NCI-H524 (cell line): ENCODE measurements at places on chromosomes 6 and 20.
A peak's percentile ranks its signal among the peaks of the same experiment; 100 is the strongest.

GRCh38 chr6:119661628-119662027 is 312.1 kb upstream of the MAN1A1 start:
- no peak for DNase-seq

GRCh38 chr20:4415281-4415680 is 306.4 kb upstream of the PRND start:
- DNase-seq = no peak

GRCh38 chr6:126076992-126077664 is 90.8 kb downstream of the TRMT11 start:
- DNase-seq = no peak

DNA sequence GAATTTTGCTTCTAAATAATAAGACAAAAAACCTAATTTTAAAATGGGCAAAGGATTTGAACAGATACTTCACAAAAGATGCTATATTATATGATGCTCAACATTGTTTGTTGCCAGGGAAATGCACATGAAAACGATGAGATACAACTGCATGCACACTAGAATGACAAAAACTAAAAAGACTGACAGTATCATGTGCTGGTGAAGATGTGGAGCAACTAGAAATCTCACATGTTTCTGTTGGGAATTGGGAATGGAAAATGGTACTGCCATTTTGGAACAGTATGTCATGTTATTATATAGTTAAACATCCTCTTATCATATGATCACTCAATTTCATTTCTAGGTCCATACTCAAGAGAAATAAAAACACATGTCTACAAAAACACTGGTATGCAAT is 13.4 kb upstream of the SNX9 start:
- DNase-seq = no peak

DNA sequence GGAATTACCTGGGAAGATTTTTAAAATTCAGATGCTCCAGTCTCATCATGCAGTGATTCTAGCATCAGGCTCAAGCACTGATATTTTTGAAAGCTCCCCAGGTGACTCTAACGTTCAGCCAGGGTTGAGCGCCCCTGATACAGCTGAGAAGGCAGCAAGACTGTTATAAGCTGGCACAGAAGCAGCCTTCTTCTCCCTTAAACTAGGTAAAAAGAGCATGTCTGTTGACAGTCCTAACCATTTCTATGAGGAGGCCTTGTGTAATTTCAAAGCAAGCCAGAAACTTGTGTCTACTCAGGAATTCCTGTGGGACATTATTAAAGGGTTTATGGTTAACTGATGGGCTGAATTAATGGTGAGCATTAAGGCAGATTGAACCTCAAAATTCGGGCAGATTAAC is 141.9 kb downstream of the PDE7B start:
- DNase-seq = no peak

DNA sequence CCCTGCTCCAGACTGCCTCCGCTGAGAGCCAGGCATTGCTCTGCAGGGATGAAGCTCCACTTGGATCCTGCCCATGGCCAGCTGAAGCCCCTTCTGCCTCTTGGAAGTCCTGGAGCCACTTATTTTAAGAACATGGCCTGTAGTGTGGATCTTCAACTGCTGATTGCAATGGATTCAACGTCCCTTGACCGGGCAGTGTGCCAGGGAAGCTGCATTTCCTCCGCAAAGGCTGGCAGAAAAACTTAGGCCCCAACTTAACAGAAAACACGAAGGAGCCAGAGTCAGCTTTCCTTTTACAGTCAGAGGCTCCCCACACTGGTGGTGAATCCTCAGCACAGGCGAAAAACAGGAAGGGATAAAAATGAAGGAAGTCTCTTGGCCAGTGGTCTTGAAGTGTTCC is 26.3 kb upstream of the FOXQ1 start:
- DNase-seq = no peak

DNA sequence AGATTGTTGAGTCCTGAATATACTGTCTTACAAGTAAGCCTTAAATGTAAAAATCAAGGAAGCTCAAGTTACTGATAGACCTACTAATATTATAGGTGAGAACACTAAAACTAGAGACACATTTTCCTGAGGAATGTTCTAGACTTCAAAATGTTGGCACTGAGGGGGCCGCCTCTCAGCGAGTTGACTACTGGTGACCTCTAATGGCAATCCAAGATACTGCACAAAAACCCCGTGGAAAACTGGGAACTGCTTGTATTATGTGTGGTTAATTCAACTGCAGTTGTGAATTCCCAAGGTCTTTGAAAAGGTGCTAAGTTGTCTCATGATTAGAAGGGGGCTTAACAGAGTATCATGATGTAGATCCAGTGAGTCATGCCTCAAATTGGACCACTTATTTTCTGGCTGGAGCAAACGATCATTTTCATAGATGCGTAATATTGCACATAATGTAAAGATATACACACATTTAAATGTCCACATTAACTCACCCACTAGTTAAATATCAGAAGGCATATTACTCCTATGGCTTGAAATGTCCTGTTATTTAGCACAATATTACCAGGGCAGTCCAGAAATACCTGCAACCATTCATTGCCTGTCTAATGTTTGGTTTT is 336.2 kb downstream of the FOXA2 start:
- DNase-seq = peak; percentile 1

DNA sequence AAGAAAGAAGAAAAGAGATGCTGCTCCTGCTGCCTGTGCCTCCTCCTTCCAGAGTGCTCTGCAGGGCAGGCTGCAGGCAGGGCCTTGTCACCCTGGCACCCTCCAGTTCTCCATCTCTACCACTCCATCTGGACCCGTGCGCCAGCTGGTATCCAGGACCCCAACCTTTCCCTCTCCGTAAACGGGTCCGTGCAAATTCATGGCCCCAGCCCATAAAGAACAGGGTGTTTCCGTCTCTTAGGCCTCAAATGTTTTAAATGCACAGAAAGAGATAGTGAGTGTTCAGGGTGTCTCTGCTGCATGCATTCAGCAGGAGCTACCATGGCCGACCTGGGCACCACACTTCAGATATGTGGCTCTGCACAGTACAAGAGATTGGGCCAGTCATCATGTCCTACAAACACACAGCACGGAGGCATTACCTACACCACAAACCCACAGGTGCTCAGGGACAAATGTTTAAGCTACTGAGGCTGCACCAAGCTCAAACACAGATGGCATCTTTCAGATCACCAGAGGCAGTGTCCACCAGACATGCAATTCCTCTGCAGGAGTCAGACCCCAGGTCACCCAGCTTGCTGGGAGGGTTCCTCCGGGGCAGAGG is 258.1 kb downstream of the DLL1 start:
- DNase-seq = no peak

DNA sequence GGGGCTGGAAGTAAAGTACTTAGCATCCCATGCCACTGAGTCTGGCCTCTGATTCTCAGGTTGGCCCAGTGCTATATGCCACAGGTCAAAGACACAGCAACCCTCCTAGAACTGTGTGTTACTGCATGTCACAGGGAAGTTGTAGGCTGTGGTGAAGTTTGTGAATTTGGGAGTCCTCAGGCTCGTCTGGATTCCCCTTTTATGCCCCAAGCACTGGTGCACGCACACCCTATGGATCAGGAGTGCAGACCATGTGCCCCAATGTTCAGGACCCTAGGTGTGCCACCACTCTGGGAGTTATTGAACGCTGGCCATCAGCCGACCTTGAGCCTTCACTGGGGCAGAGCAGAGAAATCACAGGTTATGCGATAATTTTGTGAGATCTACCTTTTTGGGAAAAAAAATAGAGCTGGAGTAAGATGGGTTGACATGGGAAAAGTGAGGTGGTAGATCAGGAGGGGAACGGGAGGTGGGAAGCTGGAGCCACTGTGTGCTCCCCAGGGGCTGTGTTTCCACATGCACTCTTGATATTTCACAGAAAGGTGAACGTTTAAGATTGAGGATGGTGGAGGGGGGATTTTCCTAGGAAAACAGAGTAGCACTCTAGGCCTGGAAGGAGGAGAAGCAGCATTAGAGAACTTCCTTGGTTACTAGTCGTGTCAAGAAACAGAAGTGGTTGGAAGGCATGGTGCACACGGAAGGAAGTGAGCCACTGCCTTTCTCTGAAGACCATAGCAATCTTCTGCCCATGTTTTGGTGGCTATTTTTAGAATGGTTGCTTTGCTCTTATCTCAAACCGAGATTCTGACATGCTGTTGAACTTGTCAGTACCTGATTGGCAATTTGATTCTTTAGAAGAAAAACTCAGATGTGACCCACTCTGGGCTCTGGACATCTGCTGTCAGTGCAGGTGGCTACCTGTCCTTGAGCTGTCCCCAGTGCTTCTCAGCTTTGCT is 44.1 kb downstream of the DUSP22 start:
- DNase-seq = no peak

GRCh38 chr6:84847390-84848160 is 83.2 kb upstream of the TBX18 start:
- no peak for DNase-seq

DNA sequence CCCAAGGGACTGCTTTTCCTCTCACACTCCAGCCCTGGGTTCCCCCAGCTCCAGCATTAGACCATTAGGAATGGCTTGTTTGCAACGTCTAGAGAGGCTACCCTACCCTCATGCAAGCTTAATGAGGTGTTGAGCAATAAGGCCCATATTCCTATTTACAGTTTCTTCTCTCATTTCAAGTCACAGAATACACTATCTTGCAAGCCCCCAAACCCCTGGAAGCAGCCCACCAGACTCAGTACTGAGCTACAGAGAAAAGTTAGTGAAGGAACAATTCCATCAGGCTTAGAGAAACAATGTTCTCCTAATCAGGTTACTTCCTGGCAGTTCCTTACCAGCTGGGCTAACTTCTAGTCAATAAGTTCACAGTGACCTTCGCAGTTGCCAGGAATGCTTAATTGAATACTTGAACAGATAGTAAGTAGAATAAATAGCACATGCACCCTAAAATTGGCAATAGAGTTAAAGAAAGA is 606.5 kb upstream of the NOX3 start:
- DNase-seq = no peak

- DNase-seq = no peak
Observed at GRCh38 chr20:1938464-1939269, 43.5 kb downstream of the SIRPA start.

DNA sequence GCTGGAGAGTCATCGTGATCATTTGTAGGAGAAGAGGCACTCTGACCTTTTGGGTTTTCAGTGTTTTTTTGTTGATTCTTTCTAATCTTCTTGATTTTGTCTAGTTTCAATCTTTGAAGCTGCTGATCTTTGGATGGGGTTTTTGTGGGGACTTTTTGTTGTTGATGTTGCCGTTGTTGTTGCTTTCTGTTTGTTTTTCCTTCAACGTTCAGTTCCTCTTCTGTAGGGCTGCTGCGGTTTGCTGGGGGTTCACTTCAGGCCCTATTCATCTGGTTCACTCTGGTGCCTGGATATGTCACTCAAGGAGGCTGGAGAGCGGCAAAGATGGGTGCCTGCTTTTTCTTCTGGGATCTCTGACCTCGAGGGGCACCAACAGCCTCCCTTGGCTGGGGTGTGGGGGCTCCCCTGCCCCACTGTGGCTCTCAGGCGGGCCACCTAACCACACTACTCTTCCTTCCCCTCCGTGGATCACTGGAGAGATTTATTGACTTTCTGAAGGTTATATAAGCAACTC is 21.5 kb upstream of the TMEM244 start:
- DNase-seq = no peak

DNA sequence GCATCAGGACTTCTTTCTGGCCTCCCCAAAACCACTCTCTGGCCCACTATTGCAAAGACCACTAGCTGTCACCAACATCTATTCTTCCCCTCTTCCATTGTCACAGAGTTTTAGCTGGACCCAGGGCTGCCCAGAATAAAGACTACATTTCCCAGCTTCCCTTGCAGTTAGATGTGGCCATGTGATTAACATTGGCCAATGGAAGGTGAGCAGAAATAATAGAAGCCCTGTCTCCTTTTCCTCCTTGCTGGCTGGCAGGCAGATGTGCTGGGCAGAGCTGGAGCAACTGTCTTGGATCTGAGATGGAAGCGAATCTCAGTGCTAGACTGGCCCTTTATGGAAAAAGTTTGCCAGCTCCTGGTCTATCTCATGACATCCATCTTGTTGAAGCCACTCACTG is 97.0 kb downstream of the KCNB1 start:
- DNase-seq = peak; percentile 18

- no peak for DNase-seq
Observed at GRCh38 chr6:37858363-37858762, 38.8 kb downstream of the ZFAND3 start.

GRCh38 chr20:8855315-8855714 is 213.6 kb upstream of the PLCB4 start:
- DNase-seq = no peak

GRCh38 chr20:23242104-23242503 is 108.5 kb upstream of the NXT1 start:
- DNase-seq = no peak

- DNase-seq = no peak
Observed at GRCh38 chr6:162124710-162125435, 602.7 kb downstream of the PRKN start.

DNA sequence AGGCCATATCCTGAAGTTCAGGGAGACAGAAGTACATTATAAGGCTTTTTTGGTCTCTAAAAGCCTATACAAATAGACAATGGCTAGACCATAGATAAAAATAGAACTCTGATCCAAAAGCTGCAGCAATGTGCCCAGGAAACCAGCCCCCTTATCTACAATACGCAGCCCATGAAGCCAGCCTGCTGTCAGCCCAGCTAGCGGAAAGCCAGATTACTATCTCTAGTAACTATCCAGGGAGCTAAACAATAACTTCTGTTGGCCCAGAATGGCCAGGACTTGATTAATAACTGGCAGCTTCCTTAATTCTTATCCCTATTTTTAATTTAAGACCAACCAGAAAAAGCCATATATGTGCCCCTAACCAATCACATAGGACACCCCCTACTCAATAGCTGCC is 160.4 kb upstream of the SMLR1 start:
- no peak for DNase-seq
